ENCODE measurements at places on chromosomes 6 and 20.

GRCh38 chr20:9019833-9020232 is 49.1 kb upstream of the PLCB4 start:
- no peak for DNase-seq

- DNase-seq = no peak
Measured at GRCh38 chr6:12420626-12421025, 130.5 kb downstream of the EDN1 start.

GRCh38 chr6:131692031-131692430 is 9.2 kb downstream of the OR2A4 start:
- no peak for DNase-seq

DNA sequence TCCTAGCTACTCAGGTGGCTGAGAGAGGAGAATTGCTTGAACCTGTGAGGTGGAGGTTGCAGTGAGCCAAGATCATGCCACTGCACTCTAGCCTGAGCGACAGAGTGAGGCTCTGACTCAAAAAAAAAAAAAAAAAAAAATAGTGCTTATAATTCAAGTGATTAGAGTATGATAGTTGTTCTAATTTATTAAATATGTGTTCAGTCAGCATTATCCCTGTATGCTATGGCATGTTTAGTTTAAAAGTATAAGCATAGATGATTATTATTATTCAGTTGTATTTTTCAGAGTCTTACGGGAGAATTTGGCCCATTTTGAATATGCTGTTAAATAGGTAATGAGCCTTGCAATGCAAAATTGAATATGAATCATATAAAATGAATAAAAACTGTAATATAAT is 64.8 kb downstream of the UBR2 start:
- no peak for DNase-seq

DNA sequence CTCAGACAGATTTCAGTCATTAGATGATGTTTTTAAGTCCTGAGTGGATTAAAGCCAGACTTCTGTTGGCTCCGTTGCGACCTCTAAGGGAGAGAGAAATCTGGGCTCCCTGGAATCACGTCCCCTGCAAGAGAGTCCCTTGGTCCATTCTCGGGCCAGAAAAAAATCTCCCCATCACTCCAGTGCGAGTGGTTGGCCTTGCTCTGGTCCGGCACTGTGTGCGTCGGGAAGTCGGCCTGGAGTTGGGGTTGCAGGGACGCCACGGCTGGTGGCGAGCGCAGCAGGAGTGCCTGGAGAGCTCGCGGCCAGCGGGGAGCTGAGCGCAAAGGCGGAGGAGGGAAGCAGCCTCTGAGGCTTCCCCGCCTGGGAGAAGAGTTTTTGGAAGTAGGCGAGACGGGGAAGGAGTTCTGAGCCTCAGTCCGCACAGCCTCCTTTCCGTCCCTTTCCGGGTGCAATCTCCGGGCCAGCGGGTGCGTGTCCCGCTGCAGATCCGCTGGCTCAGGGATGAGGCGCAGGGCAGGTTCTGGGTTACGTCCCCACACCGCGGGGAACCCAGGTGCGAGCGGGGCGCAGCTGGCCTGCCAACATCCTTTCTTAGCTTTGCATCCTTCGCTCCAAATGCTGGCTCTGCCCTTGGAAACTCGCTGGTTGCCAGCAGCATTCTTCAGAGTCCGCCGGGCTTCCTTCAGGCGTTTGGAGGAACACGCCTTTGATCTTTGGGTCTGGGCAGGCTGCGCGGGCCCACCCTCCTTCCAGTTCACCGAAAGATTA is 6.8 kb downstream of the TCF21 start:
- DNase-seq = no peak

GRCh38 chr20:47118641-47119040 is 224.0 kb downstream of the EYA2 start:
- DNase-seq = no peak

- peak; percentile 54 for DNase-seq
Measured at GRCh38 chr6:31568537-31568961, 3.5 kb upstream of the LTA start.

GRCh38 chr6:160974304-160974771 is 17.2 kb upstream of the MAP3K4 start:
- DNase-seq = no peak

DNA sequence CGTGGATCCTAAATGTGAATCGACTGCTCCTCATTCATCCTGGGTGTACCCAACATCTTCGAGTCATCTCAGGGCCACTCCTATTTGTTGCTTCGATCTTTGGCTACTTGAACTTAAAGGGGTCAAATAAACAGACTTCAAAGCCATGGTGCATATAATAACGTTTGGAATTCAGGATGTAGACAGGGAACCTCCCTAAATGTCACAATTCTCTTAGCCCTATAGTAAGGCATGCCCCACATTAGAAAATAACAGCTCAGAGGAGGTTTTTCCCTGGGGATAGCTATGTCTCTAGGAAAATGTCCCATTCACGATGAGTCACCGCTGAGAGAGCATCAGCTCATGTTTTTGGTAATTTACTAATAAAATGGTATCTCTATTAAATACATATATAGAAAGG is 54.8 kb upstream of the BMP6 start:
- DNase-seq = no peak

GRCh38 chr6:129730477-129731165 is 20.6 kb upstream of the ARHGAP18 start:
- no peak for DNase-seq

- no peak for DNase-seq
Measured at GRCh38 chr6:41372832-41373626, 37.6 kb downstream of the NCR2 start.

DNA sequence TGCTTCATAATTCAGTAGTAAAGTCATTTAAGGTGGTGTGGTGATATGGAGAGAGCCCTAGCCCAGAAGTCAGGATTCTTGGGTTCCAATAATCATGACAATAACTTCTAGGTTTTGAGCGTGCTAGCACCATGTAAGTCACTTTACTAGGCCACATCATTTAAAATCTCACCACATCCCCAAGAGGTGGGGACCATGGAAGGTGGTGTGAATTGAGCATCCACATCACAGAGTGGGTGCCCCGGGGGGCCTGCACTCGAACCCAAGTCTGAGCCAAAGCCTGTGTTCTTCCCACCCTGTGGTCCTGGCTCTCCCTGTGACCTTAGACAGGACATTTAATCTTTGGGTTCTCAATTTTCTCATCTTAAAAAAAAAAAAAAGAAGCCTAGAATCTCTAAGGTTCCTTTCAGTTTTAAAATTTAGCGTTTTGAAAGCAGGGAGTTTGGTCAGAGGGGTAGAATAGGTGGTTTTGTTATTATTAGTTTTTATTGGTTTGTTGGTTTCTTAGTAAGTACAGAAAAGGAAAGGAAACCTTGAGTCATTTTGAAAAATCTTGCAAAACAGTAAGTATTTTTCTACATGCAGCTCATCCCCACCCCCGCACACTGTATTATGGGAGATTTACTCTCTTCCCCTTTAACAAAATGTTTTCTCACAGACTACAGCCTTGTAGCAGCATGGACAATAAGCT is 26.4 kb downstream of the ARMC2 start:
- peak; percentile 30 for DNase-seq

DNA sequence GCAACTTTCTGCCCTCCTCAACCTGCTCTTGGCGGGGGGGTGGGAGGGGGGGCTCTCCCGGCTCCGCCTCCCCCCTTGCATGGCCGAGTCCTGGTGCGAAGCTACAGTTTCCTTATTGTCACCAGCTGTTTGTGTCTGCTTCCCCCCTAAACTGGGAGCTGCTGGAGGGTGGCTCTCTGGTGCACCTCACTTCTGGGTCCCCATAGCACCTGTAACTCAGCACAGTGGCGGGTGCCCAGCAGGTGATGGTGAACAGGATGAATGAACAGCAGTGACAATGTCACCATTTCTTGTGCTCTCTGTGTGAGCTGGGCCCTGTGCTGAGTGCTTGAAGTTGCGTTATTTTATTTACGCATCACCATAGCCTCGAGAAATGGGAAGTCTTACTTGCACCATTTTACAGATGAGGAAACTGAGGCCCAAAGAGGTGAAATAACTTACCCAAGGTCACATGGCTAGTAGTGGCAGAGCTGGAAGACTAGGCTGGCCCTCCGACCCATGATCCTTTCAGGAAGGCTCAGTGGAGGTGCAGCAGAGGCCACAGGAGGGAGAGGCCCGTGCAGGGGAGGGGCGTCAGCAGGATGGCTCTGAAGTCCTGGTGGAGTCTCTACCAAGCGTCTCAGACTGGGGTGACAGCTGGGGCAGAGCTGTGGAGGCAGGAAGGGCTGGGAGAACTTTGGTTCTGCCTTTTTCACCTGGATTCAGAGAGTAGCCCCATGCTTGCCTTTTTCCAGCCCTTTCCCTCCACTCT is 41.8 kb downstream of the SRC start:
- DNase-seq = no peak

DNA sequence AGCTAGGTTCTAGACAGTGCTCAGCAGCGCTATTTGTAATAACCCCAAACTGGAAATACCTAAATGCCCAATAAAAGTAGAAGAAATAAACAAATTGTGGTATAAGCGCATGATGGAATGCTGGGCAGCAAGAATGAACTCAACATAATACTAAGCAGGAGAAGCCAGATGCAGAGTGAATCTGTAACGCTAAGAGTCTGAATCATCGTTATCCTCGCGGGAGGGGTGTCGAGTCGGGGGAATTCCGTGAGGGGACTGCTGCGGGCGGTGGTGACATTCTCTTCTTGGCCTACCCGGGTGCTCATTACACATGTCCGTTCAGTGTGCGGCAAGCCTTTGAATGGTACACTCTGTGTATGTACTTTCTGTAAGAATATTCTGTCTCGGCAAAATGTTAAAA is 83.7 kb downstream of the SULF2 start:
- no peak for DNase-seq

Measured in activated T-cell treated with anti-CD3 and anti-CD28 coated beads, Interleukin-2, amount 50 U/mL, for 4 hours (primary cell).